ENCODE measurements at places on chromosomes 5 and 9. TPM values are rescaled to one million over a fixed set of nuclear protein-coding genes. Genes with fewer than 3 reads are reported as not detected.

DNA sequence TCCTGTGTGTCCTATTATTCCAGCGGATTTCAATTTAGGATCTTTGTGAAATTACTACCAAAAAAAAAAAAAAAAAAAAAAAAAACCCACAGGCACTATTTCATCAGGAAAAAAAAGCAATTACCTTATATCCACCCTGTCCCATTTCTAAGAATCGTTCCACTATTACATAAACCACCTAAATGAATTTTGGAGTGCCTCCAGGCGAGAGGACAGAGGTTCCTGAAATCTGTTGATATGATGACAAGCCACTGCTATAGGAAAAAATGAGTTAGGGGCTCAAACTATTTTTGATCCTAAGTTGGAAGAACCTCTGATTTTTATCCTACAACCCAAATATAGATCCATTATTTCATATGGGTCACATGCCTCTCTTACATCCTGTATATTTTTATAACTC lies 177.9 kb downstream of the GNAQ start:
- DNase-seq = no peak
- no peak overlapping the region for H3K4me3 ChIP-seq
- no peak overlapping the region for H3K27ac ChIP-seq
- peaks cover 43% of the 10 kb centered on the region for H3K4me1 ChIP-seq

- no peaks in the 10 kb centered on the region for H3K27me3 ChIP-seq
- H3K36me3 ChIP-seq = no peaks in the 10 kb centered on the region
- no peak for DNase-seq
Observed at GRCh38 chr9:78239506-78239905, 3.6 kb downstream of the CEP78 start.

- H3K27ac ChIP-seq = no peak overlapping the region
- H3K4me1 ChIP-seq = peaks cover 12% of the 10 kb centered on the region
- no peaks in the 10 kb centered on the region for H3K36me3 ChIP-seq
Observed at GRCh38 chr5:156386976-156387375, 60.0 kb downstream of the SGCD start.

DNA sequence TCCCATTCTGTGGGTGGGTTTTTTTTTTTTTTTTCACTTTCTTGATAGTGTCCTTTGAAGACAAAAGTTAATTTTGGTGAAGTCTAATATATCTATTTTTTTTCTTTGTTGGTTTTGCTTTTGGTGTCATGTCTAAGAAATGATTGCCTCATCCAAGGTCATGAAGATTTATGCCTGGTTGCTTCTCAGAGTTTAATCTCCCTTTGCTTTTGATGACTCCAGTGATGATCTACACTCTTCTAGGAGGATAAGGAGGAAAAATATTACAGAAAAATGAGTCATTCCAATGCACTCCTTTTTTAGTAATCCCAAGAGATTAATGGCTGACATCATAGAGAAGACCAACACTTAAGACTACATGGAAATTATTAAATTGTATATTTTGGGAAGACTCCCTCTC lies 79.7 kb upstream of the ICE1 start:
- H3K36me3 ChIP-seq = no peaks in the 10 kb centered on the region
- no peak overlapping the region for H3K4me3 ChIP-seq
- H3K27ac ChIP-seq = no peak overlapping the region
- H3K27me3 ChIP-seq = no peaks in the 10 kb centered on the region
- no peak for DNase-seq

GRCh38 chr5:133773247-133774202 lies 161.2 kb upstream of the FSTL4 start:
- no peak overlapping the region for H3K4me3 ChIP-seq
- DNase-seq = no peak
- H3K36me3 ChIP-seq = no peaks in the 10 kb centered on the region
- H3K4me1 ChIP-seq = no peaks in the 10 kb centered on the region

DNA sequence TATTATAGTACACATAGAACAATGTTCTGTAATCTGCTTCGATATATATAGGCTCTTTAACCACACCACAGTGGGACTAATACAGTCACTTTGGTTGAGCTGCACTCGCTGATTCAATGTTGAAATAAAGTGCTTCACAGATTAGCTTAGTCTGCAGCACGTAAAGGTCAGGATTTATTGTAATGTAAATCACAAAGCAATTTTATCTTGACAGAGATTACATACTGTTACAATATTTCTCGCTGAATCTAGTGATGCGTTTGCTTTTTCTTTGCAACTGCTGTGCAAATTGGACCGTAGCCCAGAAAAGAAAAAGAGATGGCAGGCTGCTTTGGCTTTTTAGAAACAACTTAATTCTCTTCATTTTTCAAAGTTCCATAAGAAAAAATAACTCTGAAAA lies 52.9 kb downstream of the CETN3 start:
- no peak overlapping the region for H3K4me3 ChIP-seq
- no peaks in the 10 kb centered on the region for H3K4me1 ChIP-seq
- H3K27ac ChIP-seq = no peak overlapping the region
- no peak for DNase-seq

DNA sequence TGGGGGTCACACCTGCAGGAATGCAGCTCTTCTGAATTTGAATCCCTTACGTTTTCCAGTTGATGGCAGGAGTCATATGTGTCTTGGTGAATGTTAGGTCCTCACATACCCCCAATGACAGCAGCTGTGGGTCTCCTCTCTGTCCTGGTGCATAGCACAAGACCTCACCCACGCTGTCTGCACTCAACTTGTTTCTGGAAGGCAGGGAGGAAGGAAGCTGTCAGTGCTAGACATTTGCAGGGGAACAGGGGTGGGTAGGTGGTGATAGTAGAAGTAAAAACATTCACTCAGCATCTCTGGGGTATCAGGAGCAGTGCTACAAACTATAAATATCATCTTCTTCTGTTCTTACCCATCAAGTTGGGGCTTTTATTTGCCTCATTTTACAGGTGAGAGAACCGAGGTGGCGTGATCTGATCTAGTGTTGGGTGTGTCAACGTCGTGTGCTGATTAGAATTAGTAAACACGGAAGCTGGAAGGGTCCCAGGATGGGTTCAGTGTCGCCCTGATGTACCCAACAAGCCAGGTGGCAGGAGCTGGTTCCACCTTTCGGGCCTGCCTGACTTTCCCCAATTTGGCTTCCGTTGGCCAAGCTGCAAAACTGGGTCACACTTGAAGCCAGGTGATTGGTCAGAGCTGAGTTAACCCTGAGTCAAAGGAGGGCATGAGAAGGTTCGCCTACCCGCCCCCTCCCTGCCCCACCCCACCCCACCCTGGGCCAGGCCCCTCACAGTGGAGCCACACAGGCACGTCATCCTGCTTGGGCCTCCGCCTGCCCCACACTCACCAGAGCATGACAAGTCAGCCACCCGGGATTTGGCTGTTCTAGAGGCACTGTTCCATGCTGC lies 15.8 kb downstream of the ERGIC1 start:
- peaks cover 2% of the 10 kb centered on the region for H3K36me3 ChIP-seq
- H3K4me1 ChIP-seq = peaks cover 57% of the 10 kb centered on the region
- H3K27ac ChIP-seq = no peak overlapping the region
- no peak overlapping the region for H3K4me3 ChIP-seq

GPX8 gene
- 4.1 TPM for total RNA-seq

SLC6A18 gene
- not detected for total RNA-seq

UGT3A1 gene
- not detected for total RNA-seq
